ENCODE measurements at places on chromosomes 6 and 20.

DNA sequence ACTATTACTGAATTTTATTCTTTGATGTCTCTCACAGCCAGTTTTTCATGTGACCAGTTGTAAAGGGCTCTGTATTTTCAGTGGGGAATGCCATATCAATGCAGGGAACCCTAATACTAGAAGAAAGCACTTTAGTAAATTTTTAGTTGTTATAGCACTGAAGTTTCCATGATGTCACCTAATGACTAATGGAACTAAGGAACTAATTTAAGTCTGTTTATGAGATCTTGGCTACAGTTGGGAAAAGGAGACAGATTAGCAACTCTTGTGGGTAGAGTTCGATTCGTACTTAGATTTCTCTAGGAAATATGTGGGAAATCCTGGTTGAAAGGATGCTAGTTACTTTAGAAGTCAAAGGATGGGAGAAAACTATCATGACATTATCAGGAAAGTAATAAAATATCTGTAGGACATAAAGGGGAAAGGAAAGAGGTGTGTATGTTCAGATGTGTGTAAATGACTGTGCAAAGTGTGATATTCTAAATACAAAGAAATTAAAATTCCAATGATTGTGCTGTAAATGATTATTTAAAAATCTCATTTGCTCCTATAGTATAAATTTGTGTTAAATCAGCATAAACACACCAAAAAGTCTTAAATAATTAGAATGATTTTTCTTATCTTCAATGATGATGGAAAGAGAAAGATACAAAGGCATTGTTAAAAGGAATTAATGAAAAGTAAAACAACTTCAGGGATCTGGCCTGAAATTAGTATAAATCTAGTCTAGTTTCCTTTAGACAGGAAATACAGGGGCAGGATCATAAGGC lies 103.4 kb downstream of the LRRC1 start:
- DNase-seq = peak; percentile 59

DNA sequence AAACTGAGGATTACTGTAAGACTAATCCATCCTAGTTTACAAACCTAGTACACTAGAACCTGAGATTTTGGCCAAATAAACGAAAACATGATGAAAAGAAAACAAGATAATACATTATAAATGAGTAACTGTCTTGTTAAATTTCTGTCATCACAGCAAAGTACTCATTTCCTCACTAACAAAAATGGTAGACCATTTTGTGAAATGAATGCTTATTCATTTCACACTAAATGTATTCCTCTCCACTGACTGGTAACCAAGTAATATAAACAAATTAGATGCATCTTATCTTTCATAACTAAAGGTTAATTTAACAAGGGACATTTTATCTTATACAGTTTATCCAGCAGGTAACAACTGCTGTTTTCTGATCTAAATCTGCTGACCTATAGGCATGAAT lies 143.7 kb downstream of the REV3L start:
- DNase-seq = no peak

GRCh38 chr6:24752503-24752902 lies 22.2 kb upstream of the GMNN start:
- no peak for DNase-seq

DNA sequence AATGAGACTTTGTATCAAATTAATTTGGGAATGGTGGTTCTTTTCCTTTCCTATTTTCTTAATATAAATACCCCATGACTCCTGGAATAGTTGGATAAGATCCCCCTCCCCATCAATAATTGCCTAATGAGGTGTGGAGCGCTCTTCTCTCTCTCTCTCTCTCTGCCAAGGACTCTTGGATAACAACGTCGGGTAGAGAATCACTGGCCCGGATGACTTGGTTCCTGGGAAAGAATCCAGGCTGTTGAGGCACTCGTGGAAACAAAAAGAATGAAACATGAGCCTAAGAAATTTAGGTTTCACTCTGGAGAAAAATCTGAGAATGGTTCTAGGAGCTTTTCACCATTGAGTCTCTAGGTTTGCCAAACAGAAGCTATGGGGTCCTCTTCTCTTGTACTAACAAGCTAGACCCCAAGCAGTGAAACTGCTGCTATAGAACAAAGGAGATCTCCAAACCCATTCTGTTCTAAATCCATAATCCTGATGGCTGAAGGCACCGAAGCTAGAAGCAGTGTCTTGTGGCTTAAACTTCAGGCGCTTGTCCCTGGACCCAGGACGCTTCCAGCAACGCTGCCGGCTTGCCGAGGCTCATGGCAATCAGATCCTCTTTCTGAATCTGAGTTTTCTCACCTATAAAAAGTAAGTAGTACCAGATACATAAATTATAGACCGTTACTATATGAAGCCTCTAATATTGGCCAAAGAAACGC lies 241.6 kb upstream of the BTBD3 start:
- no peak for DNase-seq

GRCh38 chr6:149065658-149066556 lies 251.6 kb upstream of the TAB2 start:
- no peak for DNase-seq

GRCh38 chr20:4875578-4876067 lies 125.7 kb downstream of the SLC23A2 start:
- DNase-seq = no peak

DNA sequence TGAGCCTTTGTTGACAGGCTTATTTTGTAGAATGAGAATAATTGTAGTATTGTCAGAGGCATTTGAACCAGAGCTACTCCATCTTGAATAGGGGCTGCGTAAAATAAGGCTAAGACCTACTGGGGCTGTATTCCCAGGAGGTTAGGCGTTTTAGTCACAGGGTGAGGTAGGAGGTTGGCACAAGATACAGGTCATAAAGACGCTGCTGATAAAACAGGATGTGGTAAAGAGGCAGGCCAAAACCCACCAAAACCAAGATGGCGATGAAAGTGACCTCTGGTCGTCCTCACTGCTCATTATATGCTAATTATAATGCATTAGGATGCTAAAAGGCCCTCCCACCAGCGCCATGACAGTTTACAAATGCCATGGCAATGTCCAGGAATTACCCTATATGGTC lies 82.7 kb downstream of the PFDN4 start:
- no peak for DNase-seq

DNA sequence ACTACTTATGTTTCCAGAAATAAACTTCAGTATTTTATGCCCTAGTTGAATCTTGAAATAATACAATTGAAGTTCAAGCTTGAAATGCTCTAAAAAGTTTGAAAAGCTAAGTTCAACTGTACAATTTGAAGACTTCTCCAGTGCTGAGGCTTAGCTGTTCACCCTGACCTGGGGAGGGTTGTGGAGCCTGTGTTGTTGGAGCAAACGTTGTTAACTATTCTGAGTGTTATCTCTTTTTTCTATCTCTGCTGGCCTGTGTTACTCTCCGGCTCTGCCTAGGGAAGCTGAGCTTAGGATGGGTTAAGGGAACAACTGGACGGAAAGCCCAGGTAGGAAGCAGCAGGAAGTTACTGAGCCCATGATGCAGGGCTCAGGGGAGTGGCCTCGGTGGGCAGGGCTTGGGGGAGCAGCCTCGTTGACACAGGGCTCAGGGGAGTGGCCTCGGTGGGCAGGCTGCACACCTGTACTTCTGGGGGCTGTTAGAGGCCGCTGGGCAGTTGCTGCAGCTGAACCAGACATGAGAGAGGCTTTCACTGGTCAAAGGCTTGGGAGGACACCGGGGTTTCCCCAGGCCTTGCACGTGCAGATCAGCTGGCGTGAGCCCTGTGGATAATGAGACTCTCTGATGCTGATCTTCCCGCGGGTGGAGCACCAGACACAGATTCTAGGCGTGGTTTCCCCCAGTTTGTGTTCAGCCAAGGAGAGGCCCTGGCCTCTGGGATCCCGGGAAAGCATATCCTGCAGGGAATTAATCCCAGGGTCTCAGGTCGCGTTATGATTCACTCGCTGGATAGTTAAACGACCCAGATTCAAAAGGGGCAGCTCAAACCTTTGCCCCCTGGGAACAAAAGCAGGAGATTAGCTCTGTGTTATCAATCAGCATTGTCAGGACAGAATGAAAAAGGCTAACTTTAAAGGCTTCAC lies 58.9 kb downstream of the ERMARD start:
- no peak for DNase-seq

- no peak for DNase-seq
These were observed 54.1 kb downstream of the VEGFA start for GRCh38 chr6:43823879-43824702.

- peak; percentile 99 for DNase-seq
These were observed at the start of gene DHX16 for GRCh38 chr6:30672445-30673253. Gene DHX16 (minus strand): TSS chr6:30673006. CDS start chr6:30672841, 165 bp downstream.

DNA sequence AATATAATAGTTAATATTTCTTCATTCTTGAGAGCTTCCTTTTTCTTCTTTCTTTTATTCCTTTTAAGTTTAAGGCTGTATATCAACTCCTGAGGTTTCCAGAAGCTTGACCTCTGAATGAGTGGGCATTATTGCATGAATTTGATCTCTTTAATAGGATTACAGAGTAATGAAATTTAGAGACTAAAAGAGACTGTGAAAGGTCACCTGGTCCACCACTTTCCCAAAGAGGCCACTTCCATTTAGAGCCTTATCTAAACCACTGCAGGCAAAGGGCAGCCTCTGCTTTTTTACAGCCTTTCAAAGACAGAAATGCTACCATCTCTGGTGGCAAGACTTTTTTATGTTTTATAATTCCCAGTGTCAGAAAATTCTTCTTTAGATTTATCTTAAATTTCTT lies 215.3 kb upstream of the HS3ST5 start:
- no peak for DNase-seq

DNA sequence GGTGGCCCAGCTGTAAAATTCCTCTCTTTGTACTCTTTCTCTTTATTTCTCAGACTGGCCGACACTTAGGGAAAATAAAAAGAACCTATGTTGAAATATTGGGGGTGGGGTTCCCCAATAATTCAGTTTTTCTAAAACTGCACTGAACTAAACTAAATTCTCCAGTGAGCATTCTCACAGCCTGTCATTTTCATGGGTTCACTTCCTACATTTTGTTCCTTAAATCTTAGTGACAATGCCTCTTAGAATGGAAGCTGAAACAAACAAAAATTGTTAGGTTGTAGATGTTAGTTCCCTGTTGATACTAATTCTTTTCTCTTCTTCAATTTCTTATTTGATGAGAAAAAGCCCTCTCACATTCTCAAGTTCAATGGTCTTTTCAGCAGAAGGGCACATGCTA lies 35.8 kb upstream of the IFNGR1 start:
- no peak for DNase-seq

DNA sequence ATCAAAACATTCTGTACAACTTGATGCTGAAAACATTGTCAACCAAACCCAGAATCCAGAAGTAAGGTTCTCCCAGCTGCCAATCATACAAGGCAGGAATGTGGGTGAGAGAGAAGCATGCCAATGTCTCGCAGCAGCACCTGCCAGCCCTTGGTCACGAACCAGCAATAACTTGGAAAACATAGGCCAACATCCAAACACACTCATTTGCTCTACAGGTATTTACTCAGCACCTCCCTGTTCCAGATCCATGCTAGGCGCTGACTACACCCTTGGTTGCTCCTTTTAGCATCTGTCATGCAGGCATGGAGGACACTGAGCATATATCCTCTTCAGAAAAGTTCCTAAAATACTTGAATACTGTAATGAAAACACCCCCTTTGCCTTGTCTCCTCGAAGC lies 63.6 kb downstream of the FAXC start:
- no peak for DNase-seq

GRCh38 chr20:44711237-44711636 lies 3.9 kb upstream of the CCN5 start:
- no peak for DNase-seq

DNA sequence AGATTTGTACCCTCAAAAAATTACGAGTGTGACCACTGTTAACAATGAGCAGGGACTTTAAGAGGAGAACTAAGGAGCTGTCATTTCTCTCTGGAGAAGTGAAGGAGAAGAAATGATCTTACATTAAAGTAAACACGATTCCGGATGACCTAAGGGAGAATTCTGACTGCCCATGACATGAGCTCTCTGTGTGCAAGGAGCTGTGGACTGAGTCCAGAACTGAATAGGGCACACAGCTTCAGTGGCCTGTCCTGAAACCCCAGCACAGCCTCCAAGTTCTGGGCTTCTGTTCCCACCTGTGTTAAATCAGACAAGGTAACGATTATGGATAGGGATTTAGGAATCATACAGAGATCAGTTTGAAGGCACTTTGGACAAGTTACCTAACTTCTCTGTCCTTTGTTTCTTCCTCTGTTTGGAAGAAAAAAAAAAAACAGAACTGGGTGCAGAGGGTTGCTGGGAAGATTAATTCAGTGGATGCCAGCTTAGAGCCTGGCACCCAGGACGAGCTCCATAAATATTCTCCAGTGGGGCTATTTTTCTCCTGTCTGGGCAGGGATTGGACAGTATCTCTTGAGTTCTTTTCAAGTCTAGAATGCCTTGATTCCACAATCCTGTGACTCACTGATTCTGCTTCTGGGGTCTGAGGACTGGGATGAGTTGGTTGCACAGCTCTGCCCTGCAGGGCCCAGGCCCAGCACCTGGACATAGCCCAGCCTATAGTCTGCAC lies 65.7 kb downstream of the MRPL14 start:
- DNase-seq = peak; percentile 63

DNA sequence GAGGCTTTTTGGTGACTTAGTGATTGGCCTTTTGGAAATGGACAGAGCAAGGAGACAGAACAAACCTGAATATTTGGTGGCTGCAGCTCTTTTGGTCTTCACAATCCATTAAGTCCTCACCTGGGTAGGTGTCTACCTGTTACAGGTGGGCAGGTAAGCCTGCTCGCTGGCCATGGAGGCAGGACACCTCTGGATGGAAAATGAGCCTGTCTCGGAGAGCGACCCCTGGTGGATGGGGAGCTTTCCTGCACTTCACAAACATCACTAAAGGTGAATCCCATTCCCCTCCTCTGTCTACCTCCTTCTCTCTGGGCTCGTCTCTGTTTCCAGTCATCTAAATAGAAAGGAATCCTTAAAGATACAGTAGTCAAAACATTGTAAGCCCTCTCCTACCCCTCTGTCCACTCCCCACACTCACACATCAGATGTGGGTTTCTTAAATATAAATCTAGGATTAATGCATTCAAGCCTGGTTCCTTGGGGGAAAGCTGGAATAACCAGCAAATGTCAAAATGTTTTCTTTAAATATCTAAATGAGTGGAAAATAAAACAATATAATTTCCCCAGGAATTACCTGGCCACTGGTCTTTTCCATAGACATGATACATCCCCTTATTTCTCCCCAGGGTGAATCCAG lies 304.9 kb downstream of the CDH26 start:
- peak; percentile 5 for DNase-seq

GRCh38 chr6:139623372-139623771 lies 248.9 kb upstream of the CITED2 start:
- peak; percentile 71 for DNase-seq

DNA sequence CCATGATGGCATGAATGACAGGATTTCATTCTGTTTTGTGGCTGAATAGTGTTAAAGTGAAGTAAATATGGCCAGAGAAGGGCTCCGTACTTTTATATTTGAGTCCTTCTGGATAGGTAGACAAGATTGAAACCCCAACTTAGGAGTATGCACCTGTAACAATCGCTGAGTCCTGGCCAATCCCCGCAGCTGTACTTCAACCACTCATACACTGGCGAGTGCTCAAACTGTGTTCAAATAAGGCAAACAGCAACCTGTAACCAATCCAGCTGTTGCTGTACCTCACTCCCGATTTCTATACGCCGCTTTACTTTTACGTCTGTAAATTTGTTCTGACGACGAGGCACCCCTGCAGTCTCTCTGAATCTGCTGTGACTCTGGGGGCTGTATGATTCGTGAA lies 6.7 kb downstream of the TTLL2 start:
- DNase-seq = no peak

Measured in fibroblast of villous mesenchyme (primary cell).